ENCODE measurements at places on chromosomes 6 and 20.

DNA sequence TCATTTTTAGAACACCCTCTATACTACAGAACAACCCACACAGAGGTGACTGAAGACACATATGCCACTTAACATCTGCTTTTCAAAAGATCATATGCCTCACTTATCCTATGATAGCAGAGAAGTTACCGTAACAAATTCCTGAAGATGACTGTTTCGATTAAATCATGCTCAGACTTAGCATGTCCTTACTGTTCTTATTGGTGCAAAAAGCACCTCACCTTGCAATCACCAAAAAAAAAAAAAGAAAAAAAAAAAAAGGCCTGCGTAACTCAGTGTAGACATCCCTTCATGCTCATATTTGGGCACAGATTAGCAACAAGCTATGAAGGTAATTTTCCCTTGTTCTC lies 17.7 kb upstream of the DST start:
- DNase-seq: no peak

DNA sequence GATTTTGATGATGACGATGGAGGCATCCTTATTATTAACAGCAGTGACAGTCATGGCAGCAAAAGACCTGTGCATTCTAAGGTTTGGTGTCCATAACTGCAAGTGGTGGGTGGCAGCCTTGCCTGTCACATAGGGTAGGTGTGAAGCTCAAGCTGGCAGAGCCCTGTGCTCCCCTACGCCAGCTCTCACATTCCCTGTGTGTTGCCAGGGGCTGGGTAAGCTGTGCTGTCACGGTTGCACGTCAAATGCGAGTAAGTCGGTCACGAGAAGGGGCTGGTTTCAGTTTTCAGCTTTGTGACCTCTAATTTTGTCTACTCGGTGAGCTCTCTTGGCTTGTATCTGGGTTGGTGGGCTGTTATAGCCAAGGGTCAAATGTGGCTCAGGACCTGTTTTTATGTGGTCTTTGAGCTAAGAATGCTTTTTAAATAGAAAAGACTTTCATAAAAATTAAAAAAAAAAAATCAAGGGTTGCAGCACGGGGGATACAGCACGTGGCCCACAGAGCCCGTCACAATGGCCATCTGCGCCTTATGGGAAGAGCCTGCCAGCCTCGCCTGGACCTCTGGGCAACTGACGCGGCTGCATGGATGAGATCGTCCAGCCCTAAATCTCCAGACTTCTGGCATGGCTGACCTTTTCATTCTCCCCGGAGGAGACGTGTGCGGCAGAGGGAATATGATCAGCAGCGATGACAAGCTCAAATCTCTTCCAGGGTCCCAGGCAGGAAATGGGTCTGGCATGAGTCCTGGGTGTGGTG lies 148.5 kb downstream of the PHACTR3 start:
- DNase-seq: no peak

GRCh38 chr6:52946306-52946705 lies 36.8 kb upstream of the GSTA3 start:
- DNase-seq: no peak

- DNase-seq: no peak
These were observed 265.3 kb downstream of the UST start for GRCh38 chr6:149012040-149012545.

GRCh38 chr20:62652041-62652893 lies 10.0 kb downstream of the SLCO4A1 start:
- DNase-seq: peak; percentile 80

DNA sequence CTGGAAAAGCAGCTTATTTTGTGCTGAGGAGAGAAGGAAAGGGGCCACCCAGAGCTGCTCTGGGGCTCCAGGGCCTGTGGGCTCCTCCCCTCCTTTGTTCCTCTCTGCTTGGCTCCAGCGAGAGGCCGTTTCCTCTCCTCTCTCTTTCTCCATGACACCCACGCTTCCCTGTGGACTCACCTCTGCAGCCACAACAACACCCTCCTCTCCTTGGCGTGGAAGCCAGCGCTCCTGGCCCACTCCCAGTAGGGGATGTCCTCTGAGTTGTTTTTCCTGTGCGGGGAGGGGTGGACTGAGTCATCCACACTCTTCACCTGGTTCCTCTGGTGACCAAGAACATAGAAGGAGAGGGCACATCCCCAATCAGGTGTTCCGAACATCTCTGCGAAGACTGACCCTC lies 4.9 kb upstream of the CDSN start:
- no peak for DNase-seq

GRCh38 chr20:25050082-25050481 lies 7.9 kb downstream of the ACSS1 start:
- no peak for DNase-seq

- DNase-seq: no peak
These were observed 79.0 kb upstream of the FYN start for GRCh38 chr6:111952274-111952673.

GRCh38 chr6:110495949-110496348 lies 19.5 kb upstream of the SLC22A16 start:
- DNase-seq: no peak

- peak; percentile 63 for DNase-seq
These were observed 1.0 kb downstream of the SCML4 start for GRCh38 chr6:107823047-107823557.

DNA sequence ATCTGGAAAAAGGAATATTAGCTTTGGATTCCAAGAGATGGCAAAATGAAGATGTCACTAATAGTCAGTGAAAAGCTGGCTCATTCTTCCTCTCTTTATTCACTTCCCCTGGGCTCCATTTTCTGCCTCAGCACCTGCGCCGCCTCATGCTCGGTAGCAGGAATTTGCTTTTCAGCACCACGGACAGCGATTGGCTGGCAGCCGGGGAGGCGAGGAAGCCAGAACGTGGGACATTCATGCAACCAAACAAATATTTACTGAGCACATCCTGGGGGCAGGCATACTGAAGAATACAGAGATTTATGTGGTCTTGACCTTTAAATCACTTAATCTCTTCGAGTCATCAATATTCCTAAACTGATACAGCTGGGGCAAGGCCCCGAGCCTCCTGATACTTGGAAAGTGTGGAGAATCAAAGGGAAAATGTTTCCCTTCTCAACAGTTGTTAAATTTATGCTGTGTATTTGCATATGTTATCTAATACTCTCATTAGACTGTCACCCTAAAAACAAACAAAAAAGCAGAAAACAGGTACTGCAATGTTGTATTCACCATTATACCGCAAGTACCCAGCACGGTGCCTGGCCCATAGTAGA lies 12.1 kb upstream of the PDYN start:
- peak; percentile 21 for DNase-seq

DNA sequence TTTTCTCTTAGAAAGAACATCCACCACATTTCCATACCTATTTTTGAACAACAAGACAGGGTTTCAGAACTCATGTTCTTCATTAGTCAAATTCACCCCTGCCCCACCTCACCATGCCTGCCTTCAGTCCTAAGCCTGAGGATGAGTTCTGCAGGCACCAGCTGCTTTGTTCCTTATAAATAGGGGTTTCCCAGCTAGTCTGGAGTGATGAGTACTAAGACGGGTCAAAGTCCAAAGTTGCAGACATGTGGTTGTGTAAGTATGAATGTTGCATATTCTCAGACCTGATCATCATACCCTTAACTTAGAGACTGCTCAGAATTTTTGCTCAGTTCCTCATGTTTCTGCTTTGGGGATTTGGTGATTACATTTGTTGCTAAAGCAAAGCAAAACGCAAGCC lies 257.7 kb upstream of the CDYL start:
- DNase-seq: no peak

DNA sequence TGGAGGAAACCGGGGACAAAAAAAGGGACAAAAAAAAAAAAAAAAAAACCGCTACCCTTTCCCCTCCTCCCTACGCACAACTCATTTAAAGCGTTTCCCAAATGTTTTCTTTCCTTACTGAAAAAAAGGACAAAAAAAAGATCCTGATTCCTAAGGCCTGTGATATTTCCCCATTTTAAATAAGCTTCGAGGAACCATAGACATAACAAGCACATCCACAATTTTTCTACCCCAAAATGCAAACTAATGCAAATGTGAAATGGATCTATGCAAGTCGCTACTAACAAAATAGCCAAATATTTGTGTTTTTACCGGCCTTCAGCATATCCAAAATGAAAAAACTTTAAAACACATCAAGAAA lies 1.4 kb upstream of the ZNF217 start:
- no peak for DNase-seq

- no peak for DNase-seq
These were observed 197.0 kb downstream of the DLL1 start for GRCh38 chr6:170093658-170094596.

- no peak for DNase-seq
These were observed 111.3 kb downstream of the TNFAIP3 start for GRCh38 chr6:137978252-137978896.

DNA sequence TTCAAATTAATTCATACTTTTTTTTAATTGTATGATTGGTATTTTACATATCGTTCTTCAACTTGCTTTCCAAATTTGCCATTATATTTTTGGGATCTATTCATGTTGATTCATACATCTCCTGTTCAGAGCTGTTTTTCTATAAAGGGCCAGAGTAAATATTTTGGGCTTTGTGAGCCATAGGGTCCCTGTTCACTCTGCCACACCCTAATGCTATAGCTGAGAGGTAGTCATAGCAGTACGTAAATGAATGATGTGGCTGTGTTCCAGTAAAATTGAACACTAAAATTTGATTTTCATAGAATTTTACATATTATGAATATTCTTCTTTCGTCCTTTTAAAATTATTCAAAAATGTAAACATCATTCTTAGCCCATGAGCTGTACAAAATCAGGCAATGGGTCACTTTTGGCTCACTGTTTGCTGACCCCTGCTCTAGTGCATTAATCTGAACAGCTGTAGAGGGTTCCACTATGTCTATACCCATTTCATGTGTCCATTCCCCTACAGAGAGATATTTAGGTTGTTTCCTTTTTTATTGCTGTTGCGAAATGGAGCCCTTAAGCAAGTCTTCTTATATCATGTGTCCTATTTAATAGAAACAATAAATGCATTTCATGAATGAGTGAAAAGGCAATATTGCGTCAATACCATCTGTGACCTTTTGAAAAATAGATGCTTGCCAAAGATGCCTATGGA lies 136.4 kb upstream of the SALL4 start:
- no peak for DNase-seq

GRCh38 chr20:11012975-11013374 lies 339.2 kb upstream of the JAG1 start:
- DNase-seq: no peak

DNA sequence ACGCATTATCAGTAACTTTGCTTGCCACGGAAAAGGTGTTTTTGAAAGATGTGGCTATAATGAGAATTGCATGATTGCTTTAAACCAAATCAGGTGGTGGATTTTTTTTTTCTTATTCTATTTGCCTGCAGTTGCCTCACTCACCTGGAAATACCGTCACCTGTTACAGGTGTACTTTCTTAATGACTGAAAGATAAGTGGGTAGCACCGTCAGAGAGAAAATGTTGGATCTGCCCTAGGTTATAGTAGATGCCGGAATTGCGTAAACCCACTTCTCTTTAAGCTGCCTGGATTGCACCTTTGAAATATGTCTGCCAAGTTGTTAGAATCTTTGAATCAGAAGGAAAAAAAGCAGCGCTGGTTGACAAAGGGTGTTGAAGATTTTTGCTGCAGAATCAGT lies 68.5 kb downstream of the SH3BGRL2 start:
- no peak for DNase-seq

DNA sequence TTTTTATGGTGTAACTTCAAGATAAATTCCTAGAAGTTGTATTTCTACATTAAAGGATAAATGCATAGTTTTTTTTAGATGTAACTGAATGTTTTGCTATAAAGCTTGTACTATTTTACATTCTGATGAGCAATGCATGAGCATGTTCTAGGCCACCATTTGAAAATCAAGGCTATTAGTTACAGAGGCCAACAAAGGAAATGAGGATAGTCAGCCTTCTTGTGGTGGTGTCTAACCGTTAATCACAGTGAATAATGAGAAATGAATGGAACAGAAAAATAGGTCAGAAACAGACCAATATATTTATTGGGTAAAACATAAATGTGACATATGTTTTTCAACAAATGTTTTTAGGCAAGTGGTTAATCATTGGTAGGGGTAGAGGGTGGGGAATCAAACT lies 37.6 kb upstream of the L3MBTL3 start:
- no peak for DNase-seq

- no peak for DNase-seq
These were observed 50.7 kb downstream of the CLIC5 start for GRCh38 chr6:45965007-45965406.

- DNase-seq: no peak
These were observed 2.1 kb upstream of the NRN1 start for GRCh38 chr6:6008648-6009421.

GRCh38 chr20:19649041-19649440 lies 109.0 kb upstream of the RIN2 start:
- no peak for DNase-seq

DNA sequence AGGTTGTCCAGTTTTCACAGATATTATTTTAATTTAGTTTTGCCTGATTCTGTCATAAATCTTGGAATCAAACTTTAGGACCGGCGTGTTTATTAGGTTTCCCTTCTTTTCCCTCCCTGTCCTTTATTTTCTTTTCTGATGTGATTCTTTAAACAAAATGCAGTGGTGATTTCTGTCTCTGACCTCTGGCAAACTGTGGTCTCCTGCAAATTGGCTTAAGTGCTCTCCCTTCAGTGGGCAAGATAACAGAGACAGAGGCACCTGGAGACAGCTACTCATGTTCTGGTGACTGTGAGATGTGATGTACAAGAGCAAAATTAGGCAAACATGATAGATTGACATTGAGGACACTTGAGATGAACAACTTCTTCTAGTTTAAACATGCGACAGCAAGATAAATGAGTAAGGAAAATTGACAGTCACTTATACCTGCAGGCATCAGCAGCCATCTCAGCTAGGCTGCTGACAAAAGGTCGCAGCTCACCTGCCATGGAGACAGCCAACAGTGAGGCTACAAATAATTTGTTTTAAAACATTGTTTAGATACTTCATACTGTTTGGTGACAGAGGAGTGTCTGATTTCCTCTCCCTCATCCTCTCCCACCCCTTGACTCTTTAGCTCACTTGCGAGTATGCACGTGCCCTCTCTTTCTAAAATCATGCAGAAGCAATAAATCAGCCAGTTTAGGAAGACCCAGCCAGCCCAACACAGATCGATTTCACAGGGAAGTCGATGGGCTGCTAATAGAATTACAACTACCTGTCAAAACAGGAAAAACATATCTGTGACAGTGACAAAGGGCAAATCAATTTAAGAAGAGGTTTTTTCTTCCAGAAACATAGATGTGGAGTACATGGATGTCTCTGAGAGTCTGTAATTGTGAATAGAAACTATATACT lies 63.4 kb upstream of the MAP3K7 start:
- DNase-seq: no peak
